ENCODE measurements at places on chromosomes 12 and 14.

DNA sequence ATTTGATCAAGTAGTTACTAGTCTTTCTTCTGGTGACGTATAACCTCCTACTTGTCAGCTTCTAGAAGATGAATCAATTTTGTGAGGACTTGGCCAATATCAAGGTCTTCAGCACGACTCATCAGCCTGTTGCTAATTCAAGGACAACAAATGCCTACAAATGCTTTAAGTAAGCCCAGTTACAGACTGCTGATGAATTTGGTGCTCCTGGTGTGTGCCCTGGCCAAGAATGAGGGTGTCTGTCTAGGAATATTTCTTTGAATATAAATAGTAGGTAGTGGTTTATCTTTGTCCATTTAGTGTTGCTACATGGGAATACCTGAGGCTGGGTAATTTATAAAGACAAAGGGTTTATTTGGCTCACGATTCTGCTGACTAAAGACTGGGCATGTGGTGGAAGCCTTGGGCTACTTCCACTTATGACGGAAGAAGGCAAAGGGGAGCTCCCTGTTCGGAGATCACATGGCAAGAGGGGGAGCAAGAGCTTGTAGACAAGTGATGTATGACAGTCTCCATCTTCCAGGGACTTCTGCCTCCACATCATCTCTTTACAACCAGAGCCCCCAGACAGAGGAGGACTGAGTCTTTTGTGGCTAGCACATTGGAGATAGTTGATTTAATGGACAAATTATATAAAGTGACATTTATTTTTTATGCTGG is 180.2 kb downstream of the CRADD start:
- no peak for DNase-seq

GRCh38 chr14:105069871-105070759 is 4.9 kb upstream of the GPR132 start:
- DNase-seq, result no peak

GRCh38 chr12:58395470-58395869 is 454.1 kb downstream of the ATP23 start:
- DNase-seq, result no peak

DNA sequence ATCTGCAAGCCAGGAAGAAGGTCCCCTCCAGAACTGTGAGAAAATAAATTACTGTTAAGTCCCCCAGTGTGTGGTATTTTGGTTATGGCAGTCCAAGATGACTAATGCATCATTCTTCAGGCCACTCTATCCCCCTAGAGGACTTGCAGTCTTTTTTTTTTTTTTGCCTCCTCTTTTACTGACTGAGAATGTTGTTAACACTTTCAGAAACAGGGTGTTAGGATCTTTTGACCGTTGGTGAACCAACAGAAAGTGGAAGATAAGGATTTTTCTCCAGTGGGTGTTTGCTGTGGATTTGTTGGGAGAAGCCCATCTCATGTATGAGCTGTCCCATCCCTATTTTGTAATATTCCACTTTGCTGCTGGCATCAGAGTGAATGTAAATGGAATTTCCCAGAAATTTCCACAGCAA is 37.8 kb downstream of the MARK3 start:
- DNase-seq, result no peak

DNA sequence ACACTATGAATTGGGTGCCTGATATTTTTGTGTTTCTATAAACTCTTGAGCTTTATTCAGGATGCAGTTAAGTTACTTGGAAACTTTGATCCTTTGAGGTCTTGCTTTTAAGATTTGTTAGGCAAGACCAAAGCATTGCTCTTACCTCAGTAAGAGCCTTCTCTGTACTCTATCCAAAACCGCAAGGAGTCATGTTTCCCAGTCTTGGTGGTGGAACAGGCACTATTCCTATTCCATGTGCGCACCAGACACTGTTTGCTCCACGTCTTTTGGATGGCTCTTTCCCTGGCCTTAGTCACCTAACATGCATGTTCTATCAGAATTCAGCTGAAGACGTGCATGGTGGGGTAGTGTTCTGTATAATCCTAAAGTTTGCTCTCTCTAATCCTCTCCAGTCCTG is 23.5 kb downstream of the CSRP2 start:
- no peak for DNase-seq

DNA sequence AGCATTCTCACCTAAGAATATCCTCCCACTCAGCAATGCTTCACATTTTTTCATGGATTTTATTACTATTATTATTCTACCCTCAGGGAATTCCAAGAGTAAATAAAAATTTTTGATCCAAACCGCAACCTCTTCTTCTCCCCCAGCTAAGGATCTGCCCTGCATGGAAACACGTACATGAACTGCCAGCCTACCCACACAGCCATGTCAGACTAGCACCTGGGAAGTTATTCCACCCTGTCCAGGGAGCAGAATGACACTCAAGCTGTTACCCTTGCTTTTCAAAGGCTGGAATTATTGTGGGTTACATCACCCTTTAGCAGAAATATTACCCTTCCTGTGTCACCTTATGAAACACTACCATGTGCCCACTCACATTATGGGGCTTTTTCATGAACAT is 227.3 kb upstream of the USP15 start:
- no peak for DNase-seq

- peak; percentile 63 for DNase-seq
Measured at GRCh38 chr14:75981426-75982265, at the start of gene TGFB3. TSS of gene TGFB3 (minus strand) at chr14:75981995. CDS start at chr14:75980893, 1,102 bp downstream.

DNA sequence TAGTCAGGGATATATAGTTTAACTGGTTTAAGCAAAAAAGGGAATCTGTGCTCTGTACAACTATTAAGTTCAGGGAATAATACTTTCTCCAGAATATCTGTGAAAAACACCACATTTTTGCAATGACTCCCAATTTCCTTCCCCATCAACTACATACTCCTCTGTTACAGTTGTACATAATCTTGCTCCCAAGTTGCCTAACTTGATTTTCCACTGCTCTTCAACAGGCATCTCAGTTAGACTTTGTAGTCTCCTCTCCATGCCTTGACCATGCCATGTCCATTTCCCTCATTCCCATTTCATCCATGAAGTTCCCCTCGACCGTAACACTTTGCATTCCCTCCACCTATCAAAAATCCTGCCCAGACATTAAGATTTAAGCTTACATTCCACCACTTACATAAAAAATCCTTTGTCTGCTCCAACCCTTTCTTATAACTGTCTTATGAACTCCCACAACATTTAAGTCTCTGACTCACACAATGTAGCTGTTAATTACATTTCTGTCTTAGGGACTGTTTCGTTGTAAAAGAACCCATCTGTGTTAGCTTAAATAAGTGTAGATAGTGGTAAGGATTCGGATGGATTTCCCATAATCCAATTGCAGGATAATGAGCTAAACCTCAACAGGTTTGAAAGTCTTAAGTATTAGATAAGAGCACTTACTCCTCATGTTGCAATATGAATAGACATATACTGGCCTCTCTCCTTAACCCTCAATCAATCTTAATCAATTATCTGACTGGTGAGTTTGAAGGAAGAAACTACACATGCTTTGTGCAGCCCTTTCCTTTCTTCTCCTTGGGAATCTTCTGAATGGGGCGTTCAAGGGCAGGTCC is 156.5 kb downstream of the PAWR start:
- no peak for DNase-seq

- DNase-seq, result no peak
Measured at GRCh38 chr12:56387152-56387736, 24.6 kb upstream of the APOF start.

DNA sequence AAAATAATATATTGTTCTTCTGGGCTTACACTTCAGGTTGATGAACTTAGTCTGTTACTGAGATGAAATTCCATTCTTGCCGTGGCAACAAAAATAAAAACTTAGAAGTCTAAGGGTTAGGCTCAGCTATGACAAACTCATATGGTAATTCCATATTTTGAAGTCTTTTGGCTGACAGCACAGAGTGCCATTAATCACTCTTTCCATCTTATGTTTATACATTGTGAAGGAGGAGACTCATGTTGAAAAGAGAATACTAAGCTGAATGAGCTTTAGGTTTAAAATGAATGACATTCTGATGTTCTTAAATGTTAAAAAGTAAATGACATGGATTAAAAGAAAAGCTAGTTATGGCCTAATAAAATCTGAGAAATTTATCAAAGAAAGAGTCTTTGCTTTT is 291.9 kb downstream of the SOX5 start:
- no peak for DNase-seq

- no peak for DNase-seq
Measured at GRCh38 chr14:94021416-94022157, 4.6 kb upstream of the OTUB2 start.

GRCh38 chr12:57697076-57697475 is 3.1 kb downstream of the OS9 start:
- DNase-seq, result no peak

DNA sequence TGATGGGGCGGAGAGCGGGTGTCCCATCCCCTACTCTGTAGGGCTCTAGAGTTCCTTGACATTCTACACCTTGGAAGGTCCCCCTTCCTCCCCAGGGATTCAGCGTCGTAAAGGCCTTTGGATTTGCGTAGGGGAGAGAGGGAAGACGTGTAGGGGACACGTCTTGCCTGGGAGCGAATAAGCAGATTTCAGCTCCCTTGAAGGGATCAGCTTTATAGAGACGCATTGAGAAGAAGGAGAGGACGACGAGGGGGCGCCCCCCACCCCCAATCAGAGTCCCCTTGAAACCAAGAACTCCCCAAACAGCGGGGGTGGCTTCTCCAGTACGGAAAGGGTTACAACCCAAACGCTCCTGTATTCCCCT is 324 bp downstream of the CALCOCO1 start:
- no peak for DNase-seq

GRCh38 chr14:66508846-66509621 is 1.1 kb downstream of the GPHN start:
- DNase-seq, result peak; percentile 51

- DNase-seq, result no peak
Measured at GRCh38 chr14:20782280-20782890, 1.3 kb downstream of the RNASE6 start.

DNA sequence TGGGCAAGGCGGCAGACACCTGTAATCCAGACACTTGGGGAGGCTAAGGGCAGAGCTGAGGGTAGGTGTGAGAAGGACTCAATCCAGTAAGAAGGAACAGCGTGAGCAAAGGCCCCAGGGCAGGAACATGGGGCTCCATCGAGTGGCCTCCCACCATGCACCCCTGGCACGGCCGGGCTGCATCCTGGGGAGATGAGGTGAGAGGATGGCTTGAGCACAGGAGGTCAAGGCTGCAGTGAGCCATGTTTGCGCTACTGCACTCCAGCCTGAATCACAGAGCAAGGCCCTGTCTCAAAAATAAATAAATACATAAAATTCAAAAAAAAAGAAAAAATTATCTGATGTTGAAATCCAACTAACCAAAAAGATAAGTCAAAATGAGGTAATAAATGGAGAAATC is 58.5 kb downstream of the ARL6IP4 start:
- no peak for DNase-seq

DNA sequence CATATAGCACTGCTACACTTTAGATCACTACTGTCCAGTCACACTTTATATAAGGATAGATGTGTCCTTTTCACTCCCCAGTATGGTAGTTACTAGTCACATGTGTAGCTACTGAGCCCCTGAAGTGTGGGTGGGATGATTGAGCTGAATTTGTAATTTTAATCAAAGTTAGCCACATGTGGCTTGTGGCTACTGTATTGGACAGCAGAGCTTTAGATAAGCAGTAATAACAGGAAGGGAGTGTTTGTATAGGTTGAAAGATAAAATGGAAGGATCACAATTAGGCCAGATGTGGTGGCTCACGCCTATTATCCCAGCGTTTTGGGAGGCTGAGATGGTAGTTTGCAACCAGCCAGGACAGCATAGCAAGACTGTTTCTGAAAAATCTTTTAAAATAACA is 23.5 kb downstream of the NAA30 start:
- DNase-seq, result no peak

DNA sequence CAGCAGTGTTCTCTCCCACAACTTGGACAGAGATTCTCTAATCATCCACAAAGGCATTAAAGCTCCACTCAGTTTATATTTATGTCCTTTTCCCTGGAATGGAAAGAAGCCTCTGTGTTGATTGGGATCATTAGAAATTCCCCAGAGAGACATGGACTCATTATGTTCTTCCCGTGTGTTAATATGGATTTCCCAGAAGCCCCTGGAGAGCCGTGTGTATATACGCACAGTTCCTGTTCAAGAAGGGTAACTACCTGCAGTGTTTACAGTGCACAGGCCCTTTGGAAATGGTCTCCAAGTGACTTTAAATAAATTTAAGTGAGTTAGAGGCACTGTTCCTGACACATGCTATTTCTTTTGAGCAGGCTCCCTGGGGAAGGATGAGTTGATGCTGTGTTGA is 428.0 kb upstream of the TMTC1 start:
- DNase-seq, result no peak

- no peak for DNase-seq
Measured at GRCh38 chr14:79510659-79511058, 700.6 kb downstream of the DIO2 start.

- DNase-seq, result peak; percentile 19
Measured at GRCh38 chr14:99628887-99629618, 15.9 kb upstream of the HHIPL1 start.

DNA sequence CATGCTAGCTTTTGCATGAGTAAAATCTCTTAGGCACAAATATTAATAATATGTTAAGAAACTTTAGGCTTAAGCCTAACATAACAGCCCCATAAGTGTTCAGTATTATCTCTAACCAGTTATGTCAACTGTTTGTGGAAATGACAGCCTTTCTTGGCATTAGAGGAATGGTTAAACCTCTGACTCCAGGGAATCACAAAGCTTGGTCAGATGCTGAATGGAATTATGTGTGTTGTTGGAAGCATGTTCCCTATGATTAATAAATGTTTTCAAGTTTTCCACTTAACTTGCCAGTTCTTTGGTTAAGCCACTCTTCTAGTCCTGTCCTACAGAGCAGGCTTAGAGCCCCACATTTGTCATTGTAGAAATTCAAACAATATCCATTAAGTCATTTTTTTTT is 17.0 kb downstream of the PSEN1 start:
- no peak for DNase-seq

DNA sequence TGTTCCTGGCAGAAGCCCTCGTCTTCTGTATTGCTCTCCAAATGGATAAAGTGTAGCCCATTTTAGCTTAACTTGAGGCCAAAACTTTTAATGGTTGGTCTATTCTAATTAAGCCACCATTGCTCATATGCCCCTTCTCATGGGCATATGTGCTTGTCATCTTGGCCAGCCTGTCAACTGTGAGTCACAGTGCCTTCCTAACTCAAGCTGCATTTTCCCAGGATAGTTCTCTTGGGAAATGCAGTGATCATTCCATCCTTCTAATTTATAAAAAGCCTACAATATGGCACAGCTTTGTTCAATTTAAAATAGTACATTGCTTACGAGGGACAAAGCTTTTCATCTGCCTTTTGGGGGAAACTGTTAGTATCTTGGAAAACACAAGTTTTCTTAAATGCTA is 6.6 kb downstream of the PTHLH start:
- DNase-seq, result no peak
